ENCODE measurements at places on chromosomes 1 and 21.
A peak's percentile ranks its signal among the peaks of the same experiment; 100 is the strongest.

DNA sequence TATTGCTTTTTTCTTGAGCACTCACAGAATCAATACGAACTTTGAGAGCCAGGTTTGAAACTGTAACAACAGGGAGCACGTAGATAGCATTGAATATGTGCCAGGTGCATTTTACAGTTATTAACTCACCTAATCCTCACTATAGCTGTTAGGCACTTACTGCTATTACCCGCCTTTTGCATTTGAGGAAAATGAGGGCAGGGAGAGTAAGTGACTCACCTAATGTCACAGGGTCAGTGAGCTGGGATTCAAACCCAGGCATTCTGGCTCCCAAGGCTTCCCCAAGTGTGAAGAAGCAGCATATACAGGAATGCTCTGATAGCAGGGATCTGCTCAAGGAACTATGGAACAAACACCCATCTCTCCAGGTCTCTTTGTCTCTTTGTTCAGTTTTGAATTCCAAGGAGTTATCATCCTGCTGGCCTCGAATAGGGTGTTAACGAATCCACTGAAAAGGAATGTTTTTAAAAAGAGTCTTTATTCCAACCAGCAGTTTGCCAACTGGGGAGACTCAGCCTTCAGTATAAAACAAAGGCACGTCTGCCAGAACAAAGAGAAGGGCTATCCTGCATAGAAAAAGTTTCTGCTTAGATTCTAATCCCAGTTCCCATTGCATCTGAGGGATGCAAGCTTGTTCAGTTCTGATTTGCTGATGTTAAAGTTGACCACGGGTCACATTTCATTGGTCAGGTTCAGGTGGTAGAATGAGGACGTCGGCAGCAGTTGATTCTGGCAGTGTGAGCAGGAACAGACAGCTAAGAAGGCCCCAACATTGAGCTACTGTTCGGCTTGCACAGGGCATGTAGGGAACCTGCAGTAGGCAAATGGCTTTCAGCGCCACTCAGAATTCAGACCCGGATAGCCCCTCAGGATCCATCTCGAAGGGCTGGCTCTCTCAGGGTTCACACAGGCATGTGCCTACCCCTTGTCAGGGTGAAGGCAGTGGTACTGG, 22.1 kb downstream of the TRIM67 start:
- DNase-seq = no peak

DNA sequence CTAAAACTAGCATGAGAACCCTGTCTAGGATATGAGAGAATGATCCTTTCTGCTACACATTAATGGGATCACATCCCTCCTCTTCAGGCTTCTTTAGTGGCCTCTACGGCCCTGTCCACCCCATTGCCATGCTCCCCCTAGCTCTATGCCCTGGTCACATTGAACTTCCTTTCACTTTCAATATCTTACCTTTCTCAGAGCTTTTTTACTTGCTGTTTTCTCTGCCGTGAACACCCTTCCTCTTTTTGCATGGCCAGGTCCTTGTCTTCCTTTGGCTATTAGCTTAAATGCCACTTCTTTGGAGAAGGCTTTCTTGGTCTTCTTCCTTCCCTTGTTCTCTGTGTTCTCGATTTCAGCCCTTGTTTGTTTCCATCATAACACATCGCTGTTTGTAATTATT, 97.4 kb downstream of the GIPC2 start:
- DNase-seq = no peak

DNA sequence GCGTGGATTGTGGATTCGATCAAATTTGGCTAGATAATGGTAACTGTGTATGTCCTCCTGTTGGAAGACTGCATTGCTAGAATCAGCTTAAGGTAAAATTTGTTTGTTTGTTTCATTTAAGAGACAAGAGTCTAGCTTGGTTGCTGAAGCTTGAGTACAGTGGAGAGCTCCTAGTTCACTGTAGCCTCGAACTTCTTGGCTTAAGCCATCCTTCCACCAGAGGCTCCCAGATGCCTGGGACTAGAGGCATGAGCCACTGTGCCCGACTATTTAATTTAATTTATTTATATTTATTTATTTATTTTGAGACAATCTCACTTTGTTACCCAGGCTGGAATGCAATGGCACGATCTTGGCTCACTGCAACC, 1.5 kb downstream of the PHACTR4 start:
- DNase-seq = no peak

- no peak for DNase-seq
Measured at GRCh38 chr1:167434306-167434705, 84.0 kb downstream of the CD247 start.

GRCh38 chr1:185514311-185514710, 197.3 kb upstream of the IVNS1ABP start:
- no peak for DNase-seq

DNA sequence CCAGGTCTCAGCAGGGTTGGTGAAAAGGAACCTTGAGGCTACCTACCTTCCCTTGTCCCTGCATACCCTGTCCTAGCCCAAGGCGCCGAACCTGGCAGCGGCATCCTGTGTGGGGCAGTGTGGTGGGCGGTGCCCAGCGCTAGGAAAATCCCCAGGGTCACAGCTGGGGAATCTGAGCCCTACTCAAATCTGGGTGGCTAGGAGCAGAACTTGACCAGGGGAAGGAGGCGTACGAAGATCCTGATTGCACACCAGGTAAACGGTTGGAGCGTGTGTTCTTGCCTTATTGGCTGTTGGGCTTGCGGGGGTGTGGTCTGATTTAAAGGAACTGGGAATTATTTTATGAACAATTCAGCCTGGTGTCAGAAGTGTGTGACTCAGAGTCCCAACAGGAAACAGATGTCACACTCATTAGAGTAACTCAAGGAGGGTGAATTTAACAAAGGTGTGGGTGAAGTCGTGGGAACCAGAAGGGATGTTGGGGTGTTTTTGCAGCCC, 118.6 kb downstream of the LRIG2 start:
- no peak for DNase-seq

GRCh38 chr1:93995837-93996536, 86.8 kb upstream of the GCLM start:
- DNase-seq = no peak

GRCh38 chr1:60898413-60898812, 183.9 kb upstream of the NFIA start:
- DNase-seq = no peak

DNA sequence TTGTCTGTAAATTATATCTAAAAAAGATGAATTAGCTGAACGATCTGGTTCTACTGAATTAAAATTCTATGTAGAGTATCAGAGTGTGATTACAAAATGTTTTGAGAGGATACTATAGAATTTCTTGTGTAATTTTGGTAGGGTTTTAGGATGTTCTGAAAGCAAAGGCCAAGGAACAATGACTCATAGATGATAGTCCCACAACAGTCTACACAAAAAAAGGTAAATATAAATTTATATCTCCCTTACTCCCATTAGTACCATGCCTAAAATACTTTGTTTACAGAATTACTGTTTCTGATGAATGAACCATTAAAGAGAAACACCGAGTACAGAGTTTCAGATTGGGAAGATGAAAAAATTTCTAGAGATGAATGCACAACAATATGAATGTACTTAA, 9.5 kb downstream of the EDEM3 start:
- DNase-seq = no peak

DNA sequence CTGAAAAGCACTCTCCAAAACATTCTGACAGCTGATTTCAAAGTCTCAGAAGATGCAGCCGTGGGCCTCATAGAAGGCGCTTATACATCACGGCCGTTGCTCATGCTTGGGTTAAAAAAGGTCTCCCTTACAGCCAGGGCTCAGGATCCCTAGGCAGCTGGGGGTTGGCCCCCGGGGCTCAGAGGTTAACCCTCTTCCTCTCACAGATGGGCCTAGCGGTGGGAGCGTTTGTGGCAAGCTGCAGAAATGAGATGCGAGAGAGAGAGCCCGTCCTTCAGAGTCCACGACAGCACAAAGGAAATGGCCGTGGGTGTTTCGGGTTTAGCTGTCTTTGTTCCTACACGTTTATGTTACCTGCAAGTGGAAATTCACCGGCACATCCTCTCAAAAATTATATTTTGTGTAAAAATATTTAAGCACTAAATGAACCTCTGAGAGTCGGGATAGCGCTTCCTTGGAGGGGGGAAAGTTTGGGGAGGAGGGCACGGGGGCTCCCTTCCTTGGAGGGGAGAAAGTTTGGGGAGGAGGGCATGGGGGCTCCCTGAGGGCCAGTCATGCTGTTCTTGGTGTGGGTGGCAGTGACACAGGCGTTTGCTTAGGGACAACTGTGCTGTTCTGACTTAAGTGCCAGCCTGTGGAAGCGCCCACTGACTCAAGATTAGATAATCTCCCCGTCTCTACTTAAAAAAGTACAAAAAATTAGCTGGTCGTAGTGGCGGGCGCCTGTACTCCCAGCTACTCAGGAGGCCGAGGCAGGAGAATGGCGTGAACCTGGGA, 20.5 kb upstream of the PRDM15 start:
- no peak for DNase-seq

GRCh38 chr1:23521588-23521987, 9.4 kb downstream of the E2F2 start:
- no peak for DNase-seq

DNA sequence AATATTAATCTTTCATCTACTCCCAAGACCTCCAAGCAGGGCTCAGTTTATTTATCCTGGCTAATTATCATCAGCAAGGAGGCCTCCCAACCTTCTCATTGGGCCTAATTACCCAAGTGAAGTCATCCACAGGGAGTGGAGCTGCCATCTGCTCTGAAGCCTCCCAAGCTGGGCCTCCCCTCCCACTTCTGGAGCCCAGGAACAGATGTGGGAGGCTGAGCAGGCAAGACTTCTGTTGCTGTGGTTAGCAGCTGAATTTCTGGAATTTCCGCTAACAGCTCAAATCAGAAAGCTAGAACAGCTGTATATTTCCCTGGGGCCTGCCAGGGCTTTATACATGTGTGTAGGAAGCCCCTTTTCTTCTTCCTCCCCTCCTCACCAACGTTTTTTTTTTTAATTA, 127.5 kb downstream of the UCK2 start:
- peak; percentile 78 for DNase-seq

- DNase-seq = no peak
Measured at GRCh38 chr1:87091425-87091824, 177.0 kb downstream of the HS2ST1 start.

DNA sequence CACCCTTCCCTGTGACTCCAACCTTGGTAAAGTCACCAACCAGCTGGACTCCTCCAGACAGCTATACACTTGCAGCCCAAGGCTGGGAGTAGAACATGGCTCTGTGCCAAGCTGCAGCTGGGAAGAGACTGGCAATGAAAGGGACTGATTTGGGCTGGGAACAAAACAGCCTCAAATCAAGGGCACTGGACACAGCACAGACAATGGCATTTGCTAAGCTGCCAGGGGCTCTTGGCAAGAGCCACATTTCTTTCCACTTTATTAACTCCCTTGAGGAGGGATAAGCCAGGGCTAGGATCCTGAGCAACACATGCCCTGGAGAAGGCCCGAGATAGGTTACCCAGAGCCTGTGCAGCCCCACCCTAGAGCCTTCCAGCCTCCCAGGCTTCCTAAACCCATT, 12.0 kb downstream of the SYT11 start:
- no peak for DNase-seq

GRCh38 chr1:223035724-223036478, 107.1 kb downstream of the TLR5 start:
- no peak for DNase-seq

- no peak for DNase-seq
Measured at GRCh38 chr21:33290441-33290840, 24.3 kb downstream of the IL10RB start.

DNA sequence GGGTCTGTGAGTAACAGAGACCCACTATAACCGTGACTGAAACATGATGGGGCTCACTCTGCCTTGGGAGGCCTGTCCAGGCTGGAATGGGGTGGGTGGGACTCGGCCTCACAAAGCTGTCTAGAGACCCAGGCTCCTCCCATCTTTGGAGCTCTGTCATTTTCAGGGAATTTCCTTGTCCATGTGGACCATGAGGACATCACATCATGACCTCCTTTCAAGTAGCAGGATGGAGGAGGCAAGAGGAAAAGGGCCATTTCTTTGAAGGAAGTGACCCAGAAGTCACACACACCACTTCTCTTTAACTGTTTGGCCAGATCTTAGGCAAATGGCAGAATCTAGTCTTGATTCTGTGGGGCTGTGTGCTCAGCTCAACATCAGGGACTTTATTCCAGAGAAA, 79.9 kb downstream of the CNIH3 start:
- no peak for DNase-seq

DNA sequence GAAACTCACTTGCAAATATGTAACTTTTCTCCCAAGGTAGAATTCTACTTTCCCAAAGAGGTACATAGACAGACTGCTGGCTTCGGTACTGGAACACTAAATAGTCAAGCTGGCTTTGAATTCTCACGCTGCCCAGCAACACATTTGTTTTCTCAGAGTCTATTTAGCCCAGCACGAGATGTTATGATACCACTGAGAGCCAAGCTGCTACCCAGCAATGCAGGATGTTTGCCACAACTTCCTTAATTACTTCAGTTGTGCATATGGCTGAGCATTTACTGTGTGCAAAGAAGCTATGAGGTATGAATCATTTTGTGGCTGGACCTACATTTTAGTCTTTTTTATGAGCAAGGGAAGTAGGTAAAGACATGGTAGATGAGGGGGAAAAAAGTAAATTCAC, 793.2 kb downstream of the PLA2G4A start:
- peak; percentile 15 for DNase-seq

DNA sequence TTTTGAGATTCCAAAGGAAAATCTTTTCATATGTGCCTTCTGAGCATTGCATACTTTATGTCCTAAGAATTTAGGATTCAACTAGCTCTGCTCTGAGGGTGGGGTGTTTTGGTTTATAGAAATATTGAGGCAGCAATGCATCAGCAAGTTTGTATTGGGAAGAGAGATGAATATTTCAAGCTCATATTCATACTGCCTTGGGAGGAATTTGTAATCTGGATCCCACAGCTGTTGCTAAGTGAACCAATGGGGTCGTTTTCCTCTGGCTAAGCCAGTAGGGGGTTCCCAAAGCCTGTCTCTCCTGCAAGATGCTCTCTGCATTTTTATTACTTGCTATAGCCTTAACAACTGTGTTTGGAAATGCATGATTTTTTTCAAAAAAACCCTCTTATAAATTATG, 130.6 kb downstream of the SNX7 start:
- peak; percentile 37 for DNase-seq

GRCh38 chr1:149917571-149918144, at the start of gene SV2A:
Gene SV2A (minus strand): TSS chr1:149917844. CDS start chr1:149913840, 4,004 bp downstream.
- DNase-seq = peak; percentile 74

DNA sequence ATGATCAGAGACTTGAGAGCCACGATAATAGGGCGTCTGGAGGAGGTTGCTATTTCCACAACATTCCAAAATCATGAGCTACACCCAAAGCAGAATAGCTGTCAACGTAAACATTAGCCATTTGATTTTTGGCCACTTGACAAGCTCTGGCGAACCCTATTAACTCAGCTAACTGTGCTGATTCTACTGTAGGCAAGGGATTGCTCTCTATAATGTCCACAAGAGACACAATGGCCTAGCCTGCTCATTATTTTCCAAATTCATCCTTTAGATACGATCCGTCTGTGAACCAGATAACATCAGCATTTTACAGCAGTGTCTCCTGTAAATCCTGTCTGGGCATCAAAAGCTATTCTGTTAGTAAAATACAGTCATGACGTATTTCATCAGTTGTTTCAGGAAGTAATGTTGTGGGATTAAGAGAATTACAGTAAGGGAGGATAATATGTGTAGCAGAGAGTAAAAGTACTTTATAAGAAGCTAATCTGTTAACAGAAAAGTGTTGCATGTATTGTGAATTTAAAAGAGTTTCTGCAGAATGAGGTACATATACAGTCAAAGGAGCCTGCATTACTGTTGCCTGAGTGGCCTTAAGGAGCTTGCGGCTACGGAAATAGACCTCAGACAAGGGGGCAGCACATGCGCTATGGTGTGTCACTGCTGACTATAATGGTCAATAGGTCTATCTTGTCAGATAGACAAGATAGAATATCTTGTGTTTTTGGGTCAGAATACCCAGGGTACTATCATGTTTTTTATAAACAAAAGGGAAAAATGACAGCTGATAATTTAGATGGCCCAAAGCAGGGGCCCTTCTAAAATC, 44.9 kb upstream of the TINAGL1 start:
- peak; percentile 81 for DNase-seq

Measured in fibroblast of skin of right biceps (primary cell).